NCI-H1092 treated with DMSO at 0.1 percent for 48 hours (cell line): ENCODE measurements at places on chromosomes 7 and 10.

DNA sequence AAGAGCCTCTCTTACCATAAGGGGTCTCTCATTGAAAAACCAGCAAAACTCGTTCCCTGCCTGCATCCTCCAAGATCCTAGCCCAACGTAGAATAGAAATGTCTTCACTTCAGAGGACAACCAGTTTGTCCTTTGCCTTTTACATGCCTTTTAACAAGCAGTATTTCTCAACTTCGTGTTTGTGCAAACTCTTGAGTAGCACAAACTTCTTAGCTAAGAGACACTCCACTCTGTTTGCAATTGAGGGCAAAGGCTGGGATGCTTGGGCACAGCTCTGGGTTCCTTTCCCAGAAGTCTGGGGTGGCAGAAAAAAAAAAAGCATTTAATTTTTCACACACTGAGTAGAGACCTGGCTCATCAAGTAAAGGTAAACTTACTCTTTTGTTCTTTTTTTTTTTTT, 19.5 kb upstream of the KCTD7 start:
- DNase-seq = no peak

DNA sequence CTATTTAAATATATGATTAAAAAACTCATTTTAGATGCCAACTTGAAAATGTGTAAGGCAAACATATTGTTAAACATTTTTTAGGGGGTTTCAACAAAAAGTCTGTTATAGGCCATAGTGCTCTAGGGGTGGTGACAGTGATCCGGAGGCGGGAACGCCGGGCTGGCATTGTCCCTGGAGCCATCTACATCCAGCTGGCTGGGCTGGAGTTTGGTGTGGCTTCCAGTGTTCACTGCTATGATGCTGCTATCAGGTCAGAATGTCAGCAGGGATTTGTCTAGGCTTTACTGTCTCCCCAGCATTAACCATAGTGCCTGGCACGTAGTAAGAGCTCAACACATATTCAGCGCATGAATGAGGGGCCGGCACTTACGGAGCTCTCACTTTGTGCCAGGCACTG, 1.9 kb upstream of the SLC18A2 start:
- DNase-seq = no peak

DNA sequence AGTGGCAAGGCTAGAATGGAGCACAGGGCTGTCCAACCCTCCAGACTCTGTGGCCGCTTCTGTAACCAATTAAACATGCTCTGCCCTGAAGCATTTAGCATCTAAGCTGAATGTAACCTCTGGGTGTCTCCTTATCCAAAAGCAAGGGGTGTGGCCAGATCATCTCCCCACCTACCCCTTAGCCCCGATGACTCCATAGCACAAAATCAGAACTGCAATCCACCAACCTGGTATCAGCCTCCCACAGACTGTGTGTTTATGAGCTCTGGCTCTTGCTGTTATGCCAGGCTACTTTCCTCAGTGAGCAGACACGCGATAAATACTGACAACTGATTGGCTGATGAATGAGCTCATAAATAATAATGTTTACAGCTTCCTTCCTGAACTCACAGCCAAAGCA, 3.2 kb downstream of the FRMD4A start:
- DNase-seq = no peak

GRCh38 chr7:81068-81925, 111.1 kb upstream of the FAM20C start:
- no peak for DNase-seq

DNA sequence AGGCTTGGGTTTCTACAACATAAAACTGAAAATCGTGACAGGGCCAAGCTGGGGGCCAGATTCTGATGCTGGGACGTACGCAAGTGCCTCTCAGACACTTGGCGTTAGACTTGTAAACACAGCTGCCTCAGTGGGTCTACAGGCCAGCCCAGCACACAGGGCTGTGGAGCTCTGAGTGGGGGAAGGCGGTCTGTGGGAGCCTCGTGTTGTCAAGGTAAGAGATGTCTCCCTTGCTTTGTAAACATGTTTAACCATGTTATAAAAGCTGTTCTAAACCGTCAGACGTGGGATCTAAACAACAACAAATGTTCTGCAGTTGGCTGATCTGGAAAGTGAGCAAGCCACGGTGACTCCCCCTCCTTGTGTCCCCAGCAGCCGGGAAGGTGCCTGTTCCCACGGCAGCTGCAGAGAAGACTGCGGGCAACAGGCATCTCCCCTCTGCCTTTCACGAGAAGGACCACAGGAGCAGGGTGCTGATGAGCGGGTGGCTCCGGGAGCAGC, 67.8 kb downstream of the ZRANB1 start:
- no peak for DNase-seq

DNA sequence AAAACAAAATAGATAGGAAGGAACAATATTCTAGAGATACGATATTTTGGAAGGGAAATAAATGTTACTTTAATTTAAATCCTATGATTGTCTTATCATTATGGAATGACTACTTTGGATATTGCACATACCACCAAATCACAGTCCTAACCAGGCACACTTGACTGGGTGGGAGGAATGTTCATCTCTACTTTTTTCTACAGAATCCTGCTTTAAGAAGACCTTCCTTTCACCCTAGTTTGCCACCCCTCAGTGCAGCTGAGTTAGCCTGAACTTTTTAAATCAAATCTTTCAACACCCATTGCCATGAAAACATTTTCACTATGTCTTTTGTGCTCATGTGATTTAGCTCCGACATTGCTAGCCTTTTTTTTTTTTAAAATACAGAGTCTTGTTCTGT, 38.1 kb downstream of the RELN start:
- no peak for DNase-seq

DNA sequence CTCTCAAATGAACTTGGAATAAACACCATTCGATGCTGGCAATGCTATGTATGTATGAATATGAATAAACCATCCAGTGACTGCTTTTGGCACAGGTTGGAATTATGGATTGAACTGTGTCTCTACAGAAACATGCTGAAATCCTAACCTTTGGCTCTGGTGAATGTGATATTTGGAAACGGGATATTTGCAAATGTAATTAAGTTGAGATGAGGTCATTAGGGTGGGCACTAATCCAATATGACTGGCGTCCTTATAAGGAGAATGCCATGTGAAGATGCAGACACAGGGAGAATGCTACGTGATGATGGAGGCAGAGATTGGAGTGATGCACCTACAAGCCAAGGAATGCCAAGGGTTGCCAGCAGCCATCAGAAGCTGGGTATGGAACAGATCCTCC, 3.4 kb upstream of the ACTR3B start:
- no peak for DNase-seq

GRCh38 chr7:22156205-22156604, 200.7 kb downstream of the RAPGEF5 start:
- no peak for DNase-seq

GRCh38 chr7:75776295-75776971, 4.4 kb upstream of the CCL26 start:
- no peak for DNase-seq

GRCh38 chr7:102460467-102460866, 4.2 kb downstream of the ALKBH4 start:
- no peak for DNase-seq

DNA sequence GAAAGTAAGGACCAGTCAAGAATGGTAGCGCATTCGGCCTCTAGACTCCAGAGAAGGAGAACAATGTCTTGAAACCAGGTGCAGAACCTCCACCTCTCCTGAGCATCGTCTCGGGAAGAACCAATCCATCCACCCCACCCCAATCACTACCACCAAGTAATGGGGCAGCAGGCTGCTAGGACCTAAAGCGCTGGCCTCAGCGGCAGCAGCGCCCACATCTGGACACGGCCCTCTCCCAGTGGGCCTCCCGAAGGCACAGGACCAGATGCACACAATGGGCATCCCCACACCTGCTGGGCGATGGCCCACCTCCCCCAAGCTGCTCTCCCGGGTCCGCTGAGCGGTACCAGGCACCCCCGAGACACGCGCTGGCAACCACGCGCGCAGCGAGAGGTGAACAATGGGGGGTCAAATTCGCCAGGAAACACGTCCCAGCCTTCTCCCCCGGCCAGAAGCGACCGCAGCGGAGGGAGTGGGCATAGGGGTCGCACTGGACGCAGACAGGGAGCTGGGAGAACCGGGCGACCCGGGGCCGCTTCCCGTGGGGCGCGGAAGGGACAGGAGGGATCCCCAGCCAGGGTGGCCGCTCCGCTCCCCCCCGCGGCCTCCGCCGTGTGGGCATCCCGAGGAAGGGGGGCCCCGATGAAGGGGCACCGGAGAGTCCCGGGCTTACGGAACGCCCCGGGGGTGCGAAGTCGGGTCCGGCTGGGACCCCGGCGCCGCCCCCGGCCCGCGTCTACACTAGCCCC, 506 bp downstream of the CTTNBP2 start:
- DNase-seq = peak; percentile 19

GRCh38 chr10:3255616-3256015, 83.0 kb upstream of the PITRM1 start:
- DNase-seq = no peak

DNA sequence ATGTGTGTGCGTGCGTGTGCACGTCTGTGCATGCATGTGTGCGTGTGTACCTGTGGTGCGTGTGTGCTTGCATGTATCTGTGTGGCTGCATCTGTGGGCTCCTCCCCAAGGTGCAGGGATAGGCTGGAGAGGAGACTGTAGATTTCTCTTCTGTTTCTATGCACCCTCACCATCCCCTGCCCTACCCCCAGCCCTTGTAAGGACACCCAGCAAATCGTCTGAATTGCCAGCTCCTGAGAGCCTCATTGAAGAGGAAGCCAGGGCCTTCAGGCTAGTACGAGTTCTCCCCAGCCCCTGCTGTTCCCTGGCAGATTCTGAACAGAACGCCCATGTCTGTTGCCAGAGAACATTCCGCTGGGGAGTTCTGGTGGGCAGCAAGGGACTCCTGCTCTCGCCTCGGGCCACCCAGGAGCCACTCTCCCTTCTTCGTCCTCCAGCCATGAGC, 17.0 kb upstream of the TRIM8 start:
- DNase-seq = no peak

DNA sequence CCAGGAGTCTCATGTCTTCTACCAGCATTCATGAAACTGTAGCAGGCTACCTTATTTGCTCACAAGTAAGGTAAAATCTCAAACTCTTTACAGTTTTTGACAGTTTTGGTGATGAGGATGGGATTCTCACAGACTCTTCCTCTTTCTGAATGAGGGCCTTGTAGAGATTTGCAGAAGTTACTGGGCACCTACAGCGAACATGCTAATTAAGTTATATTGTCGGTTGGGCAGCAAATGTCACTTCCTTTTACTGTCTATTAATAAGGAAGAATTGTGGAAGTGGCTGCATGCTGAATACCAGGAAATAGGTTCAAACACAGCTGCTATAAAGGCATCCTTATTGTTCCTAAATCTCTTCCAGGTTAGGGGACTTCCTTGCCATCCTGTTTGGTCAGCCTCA, 189.6 kb downstream of the DNAJC1 start:
- no peak for DNase-seq

GRCh38 chr10:36119455-36119854, 477.4 kb upstream of the FZD8 start:
- no peak for DNase-seq

DNA sequence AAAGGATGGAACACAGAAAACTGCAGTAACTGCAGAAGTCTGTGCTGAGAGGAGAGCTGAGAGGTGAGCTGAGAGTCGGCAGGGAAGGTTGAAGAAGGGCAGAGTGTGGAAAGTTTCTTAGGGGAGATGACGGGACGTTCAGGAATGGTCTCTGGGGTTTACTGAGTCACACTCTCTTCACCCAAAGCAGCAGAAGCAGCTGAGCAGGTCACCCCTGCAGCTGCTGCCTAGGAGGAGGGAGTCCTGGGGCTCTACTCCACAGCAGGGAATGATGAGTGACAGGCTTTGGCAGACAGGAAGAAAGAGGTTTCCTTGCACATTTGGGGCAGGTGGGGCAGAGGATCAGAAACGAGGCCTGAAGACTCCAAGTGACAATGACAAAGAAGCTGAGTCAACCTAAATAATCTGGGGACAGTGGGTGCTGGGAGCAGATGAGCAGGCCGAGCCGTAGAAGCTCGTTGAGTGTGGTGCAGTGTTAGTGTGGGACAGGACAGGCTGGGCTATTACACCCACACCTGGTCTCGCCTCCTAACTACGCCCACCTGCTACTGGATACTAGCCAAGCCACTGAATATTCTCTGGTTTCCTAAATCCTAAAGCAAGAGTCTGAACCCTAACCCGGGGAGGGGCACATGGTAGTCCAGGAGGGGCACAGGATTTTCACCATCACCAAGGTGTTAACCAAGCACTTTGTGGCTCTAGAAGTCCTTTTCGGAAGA, 24.9 kb downstream of the BEND7 start:
- no peak for DNase-seq

DNA sequence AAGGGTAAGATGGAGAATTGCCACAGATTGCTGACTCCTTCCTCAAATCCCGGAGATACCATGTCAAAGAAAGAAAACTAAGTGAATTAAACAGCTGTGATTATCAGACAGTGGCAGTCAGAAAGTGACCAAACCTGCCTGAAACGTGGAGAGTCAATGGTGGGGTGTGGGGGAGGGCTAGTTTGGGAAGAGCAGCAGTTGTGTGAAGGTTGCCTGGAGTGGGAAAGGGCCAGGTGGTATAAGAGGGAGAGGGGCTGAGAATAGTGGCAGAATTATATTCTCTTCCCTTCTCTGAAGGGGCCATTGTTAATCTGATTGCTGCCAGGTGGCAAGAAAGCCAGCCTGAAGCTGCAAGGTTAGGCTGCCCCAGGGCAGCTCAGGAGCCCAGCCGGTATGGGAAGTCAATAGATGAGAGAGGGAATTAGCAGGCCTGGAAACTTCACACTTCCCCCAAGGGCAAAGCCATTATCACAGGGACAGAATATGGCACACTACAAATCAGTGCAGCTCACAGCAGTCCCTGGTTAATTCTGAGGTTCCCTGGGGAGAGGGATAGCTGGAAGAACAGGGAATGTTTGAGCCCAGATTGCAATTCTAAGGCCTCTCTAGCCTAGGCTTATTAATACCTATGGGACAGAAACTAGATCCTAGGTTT, 83.9 kb upstream of the ITGB1 start:
- peak; percentile 1 for DNase-seq
